ENCODE measurements at places on chromosomes 16 and 17.

GRCh38 chr17:4008082-4008435 lies 43.8 kb upstream of the ATP2A3 start:
- no peak for DNase-seq

GRCh38 chr16:28977703-28978662 lies 3.4 kb downstream of the SPNS1 start:
- no peak for DNase-seq

DNA sequence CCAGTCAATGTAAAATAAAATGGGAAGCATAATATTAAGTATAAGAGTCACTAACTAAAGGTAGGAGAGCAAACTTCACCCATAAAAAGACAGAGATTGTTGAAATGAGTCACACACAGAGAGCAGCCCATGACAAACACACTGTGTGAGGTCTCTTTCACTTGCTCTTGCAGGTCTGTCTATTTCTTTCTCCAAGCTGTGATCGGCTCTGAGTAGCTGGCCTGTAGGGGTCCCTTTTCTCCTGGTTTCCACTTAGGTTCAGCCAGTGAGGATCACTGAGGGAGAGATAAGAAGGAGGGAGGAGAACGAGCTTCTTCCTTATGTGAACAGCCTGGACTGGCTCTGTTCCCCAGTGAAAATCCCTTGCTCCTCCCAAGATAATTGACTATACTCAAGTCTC lies 133.7 kb upstream of the HS3ST3A1 start:
- no peak for DNase-seq

- DNase-seq, result no peak
Measured at GRCh38 chr17:32261417-32261736, 4.3 kb upstream of the RHBDL3 start.

- DNase-seq, result no peak
Measured at GRCh38 chr16:5065326-5065725, 430 bp downstream of the C16orf89 start.

DNA sequence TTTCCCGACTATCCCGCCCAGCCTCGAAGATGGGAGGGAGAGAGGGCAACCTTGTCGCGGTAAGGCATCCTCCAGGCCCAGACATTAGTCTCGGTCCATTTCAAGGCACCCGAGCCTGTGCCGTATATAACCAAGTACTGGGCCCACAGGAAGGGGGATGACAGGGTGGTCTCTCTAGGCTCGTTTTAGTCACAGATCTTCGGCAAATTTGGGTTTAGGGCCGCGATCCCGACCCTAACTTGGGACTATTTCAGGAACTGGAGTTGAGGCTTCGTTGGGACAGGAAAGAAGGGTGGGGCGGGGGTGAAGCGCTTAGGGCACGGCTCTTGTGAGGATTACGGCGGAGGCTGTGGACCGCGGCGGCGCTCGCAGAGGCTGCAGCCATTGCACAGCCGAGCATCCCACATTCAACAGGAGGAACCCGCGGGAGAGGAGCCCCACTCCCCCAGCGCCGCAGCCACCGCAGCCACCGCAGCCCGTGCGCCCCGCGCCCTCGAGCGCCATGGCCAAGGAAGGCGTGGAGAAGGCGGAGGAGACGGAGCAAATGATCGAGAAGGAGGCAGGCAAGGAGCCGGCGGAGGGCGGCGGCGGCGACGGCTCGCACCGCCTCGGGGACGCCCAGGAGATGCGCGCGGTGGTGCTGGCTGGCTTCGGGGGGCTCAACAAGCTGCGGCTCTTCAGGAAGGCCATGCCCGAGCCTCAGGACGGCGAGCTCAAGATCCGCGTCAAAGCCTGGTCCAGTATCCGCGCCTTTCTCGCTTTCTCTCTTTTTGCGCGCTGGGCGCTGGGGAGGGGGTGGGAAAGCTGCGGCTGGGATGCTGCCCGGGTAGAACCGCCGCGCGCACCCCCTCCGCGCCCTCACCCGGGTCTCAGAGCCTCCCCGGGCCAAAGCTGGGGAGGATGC lies at the start of gene VAT1L:
Gene VAT1L, plus strand, starts transcription at position 384 of the 904 bp plus-strand sequence. Its CDS starts 119 bp downstream, at position 503.
- DNase-seq, result peak; percentile 24

DNA sequence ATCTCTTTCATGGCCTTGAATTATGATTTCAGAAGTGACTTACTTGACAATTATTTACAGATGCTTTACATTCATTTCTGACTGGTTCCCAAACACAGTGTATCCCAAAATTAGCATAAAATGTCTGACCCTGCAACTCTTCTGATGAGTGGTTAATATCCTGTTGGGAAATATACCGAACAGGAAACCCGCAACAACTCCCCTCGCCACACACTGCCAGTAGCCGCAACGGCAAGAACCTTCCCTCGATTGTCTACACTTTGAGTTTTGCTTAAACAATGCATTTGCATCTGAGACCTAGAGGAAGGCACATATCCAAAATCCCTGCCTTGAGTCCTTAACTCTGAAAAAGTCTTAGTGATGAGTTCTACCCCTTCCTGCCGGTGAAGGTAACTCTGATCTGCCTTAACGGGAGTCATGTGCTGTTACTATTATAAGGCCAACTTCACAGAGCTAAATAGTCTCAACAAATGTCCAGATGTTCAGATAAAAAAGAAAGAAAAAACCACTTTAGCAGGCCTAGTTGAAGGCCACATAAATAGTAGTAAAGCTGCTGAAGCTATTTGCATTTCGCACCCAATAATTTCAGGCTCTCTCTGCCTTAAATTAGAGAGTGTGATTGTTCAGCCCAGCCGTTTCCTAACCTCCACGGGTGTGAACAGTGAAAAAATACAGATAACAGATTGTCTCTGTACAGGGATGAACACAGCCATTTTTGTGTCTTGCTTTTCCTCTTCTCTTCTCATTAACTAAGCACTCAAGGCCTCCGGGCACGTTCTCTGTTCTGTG lies 321.1 kb downstream of the HS3ST3B1 start:
- DNase-seq, result no peak

DNA sequence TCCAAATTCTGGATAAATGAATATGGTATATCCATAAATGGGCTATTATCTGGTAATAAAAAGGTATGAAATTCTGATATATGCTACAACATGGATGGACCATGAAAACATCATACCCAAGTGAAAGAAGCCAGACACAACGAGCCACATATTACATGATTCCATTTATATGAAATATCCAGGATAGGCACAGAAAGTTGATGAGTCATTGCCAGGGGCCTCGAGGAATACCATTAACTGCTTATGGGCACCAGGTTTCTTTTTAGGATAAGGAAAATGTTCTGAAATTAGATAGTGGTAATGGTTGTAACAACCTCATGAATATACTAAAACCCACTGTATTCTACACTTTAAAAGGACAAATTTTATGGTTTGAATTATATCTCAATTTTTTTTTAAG lies 123.2 kb downstream of the PITPNC1 start:
- DNase-seq, result no peak

GRCh38 chr17:44928136-44928535 lies 12.8 kb upstream of the GFAP start:
- DNase-seq, result no peak

GRCh38 chr16:77549876-77550275 lies 115.0 kb upstream of the ADAMTS18 start:
- DNase-seq, result no peak

DNA sequence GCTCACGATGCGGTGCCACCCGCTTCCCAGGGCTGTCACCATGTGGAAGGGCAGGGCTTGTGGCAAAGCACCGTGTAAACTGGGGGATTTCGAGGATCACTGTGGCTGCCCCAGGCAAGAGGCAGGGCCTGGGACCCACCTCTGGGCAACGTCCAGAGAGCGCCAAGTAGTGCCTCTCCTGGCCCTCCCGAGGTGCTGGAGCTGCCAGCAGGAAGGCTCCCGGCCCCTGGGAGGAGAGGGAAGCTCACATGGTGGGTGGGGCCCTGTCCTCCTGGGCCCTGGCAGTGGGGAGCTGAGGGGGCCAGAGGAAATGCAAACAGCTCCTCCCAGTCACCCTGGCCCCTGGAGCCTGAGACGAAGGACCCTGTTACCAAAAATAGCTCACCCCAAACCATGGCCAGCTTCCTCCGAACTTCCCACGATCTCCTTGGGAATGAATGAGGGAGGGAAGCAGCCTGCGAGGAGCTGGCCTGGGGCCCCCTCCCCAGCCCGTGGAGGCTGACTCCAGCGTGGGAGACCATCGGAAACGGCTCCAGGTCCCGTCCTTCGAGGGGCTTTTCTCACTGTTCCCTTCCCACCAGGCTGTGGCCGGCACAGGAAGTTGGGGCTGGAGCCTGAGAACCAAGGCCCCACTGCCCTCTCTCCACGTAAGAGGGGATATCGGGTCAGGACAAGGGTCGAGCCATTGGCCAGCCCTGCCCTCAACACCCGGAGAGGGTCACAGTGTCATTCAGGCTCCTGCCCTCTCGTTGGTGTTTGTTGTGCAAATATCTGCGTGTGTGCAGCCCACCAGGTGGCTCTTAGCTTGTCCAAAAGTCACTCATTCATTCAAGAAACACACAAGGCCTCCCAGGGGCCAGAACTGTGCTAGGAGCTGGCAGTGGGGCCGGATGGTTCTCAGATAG lies 17.7 kb downstream of the VASN start:
- DNase-seq, result no peak
